ENCODE measurements at places on chromosomes 5 and 9.

- no peak for DNase-seq
Measured at GRCh38 chr9:125559194-125559593, 147.8 kb downstream of the MAPKAP1 start.

DNA sequence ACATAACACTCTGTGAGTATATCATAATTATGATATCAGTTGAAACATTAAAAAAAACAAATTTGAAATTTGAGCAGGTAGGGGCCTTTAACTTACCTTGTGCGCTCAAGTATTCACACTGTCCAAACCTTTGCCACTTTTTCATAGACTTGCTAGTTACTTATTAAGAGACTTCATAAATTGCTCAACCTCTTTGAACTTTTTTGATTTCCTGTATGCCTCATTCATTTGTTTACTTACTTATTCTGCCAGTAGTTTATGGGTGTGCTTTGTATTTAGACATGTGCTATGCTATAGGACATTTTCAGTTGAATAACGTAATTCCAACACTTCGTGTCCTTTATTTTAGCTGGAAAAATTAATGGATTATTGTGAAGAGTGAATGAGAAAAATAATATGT, 204.8 kb downstream of the HCN1 start:
- DNase-seq: no peak

- DNase-seq: no peak
Measured at GRCh38 chr9:136648751-136649150, 14.0 kb upstream of the EGFL7 start.

DNA sequence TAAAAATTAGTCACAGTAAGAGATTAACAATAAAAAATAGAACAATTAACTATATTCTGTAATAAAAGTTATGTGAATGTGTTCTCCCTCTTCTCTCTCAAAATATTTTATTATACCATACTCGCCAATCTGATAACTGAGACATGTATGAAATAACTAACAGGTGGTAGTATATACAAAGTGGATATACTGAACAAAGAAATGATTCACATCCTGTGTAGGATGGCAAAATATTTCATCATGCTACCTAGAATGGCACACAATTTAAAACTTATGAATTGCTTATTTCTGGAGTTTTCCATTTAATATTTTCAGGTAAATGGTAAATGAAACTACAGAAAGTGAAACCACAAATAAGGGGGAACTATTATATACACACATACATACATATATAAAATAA, 152.5 kb downstream of the RNF180 start:
- no peak for DNase-seq

DNA sequence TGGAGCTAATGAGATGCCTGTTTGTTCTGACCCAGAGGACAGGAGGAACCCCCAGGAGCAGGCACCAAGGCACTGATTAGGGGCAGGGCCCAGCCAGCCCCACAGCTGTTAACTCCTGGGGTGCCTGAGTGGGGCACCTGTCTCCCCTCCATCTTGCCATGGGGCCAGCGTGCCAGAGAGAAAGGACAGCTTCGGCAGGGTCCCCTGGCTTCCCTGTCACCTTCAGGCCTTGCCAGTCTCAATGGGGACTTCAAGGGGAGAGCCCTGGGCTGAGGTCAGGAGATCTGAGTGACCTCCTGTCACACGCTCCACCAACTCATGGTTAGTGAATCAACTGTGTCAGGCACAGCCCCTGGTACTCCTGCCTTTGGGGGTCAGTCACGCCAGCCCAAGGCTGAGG, 152.7 kb upstream of the MVB12B start:
- DNase-seq: no peak

DNA sequence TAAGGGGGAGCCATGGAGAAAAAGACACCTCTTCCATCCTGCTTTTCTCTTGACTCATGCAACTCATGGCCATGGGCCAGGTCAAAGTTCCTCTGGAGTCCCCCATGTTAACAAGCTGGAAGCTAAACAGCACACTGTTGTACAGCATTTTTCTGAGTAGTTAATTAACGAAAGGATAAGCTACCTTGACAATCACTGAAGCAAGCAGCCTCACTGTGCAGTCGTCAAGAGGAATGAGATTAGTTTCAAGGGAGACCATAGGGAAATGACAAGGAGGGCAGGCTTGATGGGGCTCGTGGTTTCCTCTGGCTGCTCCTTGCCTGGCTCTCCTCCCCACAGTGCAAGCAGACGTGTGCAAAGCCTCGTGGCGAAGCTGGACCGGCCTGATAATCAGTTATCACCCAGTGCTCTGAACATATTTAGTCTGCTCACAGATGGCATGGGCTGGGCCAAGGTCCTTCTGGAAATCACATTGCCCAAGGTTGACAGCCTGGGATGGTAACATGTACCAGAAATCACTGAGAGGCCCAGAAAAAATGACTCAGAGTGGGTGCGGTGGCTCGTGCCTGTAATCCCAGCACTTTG, 209.5 kb downstream of the SLIT3 start:
- DNase-seq: no peak

DNA sequence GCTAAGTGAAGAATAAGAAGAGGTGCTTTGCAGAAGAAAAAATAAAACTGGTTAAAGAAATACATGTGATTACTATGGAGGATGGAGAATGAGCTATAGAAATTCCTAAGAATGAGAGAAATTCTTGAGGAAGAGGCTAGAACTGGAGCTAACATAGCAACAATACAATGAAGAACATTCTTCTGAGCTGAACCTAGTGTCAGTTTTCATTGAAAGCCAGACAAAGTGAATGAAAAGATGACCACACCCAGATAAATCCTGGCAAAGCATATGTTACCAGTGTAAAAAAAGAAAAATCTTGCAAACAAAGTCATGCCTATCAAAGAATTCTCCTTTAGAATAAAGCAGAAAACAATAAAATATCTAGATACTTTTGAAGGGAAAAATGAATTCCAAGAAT, 39.6 kb downstream of the SGCD start:
- DNase-seq: peak; percentile 26

DNA sequence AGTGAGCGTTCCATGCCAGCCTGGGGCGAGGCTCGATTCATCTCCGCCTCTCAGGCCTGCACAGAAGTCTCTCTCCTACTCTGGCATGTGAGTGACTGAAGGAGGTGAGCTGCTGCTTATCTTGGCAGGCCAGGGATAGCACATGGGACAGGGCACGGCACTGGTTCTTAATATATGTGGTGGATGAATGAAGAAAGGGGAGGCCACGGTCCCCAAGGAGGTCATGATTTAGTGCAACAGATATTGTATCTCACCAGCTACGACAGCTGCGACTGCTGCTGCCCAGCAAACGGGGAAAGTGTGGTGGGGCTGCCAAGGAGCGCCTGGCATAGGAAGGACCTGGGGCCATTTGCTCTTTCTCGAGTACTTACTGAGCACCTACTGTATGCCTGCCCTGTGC, 19.3 kb upstream of the MAPK9 start:
- DNase-seq: no peak

GRCh38 chr9:69757996-69758675, 1.7 kb downstream of the PTAR1 start:
- DNase-seq: peak; percentile 58

DNA sequence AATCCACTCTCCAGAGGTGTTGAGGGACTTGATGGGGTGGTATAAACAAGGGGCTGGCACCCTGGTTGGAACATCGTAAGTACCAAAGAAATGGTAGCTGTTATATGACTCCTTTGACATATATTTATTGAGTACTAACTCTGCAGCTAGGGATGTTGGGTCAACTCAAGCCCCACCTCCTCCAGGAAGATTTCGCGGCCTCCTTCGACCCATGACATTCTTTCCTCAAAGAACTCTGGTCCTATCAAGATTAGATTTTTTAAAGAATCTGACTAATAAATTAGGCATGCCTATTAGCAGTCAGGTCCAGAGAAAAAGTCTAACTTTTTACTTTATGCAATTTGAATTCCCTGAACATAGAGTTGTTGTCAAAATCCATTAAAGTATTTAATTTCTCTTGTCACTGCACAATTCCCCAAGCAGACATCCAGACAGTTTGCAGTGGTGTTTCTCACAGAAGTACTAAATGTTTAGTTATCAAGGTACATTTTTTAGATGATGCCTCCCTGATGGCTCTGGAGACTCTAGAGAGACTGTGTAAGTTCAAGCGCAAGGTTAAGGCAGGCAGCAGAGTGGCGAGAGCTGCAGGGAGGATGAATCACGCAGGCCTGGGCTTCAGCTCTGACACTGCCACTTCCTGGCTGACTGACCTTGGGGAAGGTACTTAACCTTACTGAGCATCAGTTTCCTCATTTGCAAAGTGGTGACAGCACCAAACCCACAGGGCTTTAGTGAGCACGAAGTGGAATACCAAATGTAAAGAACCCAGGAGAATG, 209.6 kb downstream of the TTLL11 start:
- DNase-seq: peak; percentile 70

DNA sequence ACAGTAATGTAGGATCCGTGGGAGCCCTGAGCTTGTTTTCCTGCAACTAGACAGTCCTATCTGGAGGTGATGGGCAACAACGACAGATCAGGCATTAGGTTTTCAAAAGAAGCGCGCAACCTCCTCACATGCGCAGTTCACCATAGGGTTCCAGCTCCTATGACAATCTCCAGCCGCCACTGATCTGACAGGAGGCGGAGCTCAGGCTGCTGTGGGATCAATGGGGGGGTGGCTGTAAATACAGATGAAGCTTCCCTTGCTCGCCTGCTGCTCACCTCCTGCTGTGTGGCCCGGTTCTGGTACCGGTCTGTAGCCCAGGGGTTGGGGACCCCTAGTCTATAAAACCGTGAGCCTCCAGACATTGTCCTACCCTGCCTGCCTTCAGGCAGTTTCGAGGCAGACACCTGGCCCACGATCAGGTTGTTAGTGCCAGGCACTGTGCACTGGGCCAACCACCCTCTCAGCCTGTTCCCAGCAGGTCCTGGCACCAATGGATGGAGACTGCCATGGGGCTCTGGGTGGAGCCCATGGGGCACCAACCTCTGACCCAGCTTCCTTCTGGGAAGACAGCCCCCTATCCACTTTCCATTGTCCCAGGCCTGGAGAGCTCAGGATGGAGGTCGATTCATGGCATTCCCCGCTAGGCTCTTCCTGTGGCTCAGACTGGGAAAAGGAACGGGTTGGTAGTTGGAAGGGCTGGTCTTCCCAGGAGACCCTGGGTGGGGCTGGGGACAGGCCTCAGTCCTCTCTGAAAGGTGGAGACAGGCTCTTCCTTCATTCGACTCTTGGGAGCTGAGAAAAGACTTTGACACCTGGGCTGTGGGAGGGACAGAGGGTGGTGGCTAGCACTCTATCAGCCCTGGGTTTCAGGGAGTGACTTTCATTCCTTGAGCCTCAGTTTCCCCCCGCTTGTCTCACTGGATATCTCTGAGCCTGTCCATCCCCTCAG, 1.7 kb downstream of the ENDOG start:
- DNase-seq: peak; percentile 55

DNA sequence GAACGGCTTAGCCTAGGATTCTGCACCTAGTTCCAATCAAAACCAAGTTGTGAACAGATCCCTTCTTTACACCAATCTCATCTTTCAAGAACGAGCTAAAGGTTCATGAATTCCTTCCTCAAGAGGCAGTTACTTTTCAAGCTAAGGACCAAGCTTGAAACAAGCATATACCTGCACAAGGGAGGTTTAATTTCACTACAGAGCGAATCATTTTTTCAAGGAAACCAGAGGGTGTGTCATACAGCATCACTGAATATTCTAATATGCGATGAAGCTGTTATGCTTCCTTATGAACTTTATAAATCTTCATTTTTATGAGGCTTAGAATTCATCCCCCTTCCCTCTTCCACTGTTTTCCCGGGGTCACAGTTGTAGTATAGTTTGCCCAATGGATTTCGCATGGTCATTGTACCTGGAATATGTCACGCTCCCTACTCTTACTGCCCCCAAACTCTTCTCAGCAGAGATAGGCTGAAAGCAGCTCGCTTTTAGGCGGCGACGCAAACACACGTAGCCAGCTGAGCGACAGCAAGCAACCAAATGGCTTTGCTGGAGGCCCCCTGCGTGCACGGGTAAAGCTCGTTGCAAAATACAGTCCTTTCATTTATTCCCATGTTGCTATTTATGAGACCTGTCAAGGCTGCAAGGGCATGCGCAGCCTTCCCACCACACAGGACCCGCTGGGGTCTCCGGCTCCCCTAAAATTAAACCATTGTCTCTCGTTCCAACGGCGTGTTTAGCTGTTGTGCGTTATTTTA, 832 bp downstream of the LMBRD2 start:
- DNase-seq: peak; percentile 31

DNA sequence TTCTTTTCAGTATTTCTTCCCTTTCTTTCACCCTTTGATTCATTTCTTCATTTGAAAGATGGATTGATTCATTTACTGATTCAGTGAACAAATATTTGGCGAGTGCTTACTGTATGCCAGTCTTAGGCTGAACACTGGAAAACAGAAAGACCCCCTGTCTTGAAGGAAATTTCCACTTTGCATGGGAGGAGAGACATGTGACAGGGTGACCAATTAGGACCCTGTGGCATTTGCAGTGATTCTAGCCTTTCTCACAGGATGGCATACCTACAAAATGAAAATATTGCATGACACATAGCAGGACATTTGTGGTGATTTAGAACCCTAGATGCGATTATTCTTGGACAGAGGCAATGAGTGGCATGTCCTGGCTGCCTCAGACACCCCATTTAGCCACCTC, 407.2 kb upstream of the SGCD start:
- no peak for DNase-seq

DNA sequence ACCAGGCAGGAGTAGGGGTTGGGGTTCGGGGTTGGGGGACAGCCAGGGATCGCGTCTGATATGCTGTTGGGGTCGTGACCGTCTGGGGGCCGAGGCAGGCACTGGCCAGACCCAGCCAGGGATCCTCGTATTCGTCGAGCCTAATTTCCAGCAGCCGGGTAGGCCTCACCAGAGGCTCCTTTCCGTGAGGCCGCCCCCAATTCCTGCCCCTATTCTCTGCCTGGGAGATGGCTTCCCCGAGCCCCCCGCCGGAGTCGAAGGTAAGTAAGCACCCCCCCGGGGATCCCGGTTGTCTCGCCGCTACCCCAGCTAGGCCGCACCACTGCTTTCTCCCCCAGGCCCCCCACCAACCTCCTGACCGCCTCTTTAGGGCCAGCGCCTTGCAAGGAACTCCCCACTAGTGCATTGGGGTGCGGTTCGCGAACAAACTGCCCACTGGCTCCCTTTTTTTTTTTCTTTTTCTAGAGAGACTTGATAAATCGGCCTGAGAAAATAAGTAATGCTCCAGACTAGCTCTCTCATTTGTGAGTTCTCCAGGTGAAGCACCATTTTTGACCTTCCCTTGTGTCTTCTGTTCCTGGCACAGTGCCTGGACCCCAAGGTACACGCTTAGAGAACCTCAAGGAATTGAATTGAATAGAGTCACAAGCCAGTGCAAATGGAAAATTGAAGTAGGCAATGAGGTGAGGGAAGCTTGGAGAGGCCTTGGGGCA, 435 bp downstream of the ZNF189 start:
- no peak for DNase-seq

- DNase-seq: peak; percentile 43
Measured at GRCh38 chr9:112711050-112711689, 6.7 kb downstream of the INIP start.
